ENCODE measurements at places on chromosomes 12 and 14.

DNA sequence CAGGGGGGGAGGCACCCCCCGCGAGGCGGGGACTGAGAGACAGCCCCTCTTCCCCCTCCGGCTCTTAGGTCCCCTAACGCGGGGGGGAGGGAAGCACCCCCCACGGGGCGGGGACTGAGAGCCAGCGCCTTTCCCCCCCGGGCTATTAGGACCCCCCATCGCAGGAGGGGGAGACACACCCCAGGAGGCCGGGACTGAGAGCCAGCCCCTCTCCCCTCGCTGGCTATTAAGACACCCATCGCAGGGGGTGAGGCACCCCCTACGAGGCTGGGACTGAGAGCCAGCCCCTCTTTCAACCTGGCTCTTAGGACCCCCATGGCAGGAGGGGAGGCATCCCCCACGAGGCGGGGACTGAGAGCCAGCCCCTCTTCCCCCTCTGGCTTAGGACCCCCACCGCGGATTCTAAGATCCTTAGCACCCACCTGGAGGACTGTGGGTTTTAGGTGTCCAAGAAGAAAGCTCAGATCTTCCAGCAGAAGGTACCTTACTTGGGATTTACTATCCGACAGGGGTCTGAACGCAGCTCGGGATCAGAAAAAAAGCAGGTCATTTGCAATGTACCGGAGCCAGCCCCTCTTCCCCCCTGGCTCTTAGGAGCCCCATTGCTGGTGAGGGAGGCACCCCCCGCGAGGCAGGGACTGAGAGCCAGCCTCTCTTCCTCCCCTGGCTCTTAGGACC is 197.8 kb upstream of the PZP start:
- no peak for DNase-seq

GRCh38 chr12:68452078-68452715 is 120.0 kb upstream of the MDM1 start:
- no peak for DNase-seq

- no peak for DNase-seq
These were observed 57.7 kb downstream of the HMGA2 start for GRCh38 chr12:65881965-65882413.

- DNase-seq: no peak
These were observed 903 bp downstream of the PARPBP start for GRCh38 chr12:102120886-102121285.

DNA sequence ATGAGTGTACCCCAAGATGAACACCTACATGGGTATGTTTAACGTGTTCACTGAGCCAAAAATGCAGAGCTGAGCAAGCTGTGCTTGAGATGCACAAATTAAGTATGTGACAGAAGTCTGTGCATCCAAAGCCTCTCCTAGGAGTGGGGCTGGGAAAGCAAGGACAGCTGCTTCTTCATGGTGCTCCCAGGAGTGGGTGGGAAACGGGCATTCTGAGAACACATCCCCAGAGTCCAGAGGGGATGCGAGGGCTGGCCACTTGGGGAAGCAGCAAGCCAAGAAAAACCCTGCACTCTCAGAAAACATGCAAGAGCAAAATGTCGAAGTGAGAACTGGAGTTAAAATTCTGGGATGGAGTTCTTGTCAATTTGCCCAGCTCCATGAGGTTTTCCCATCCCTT is 414.3 kb downstream of the BCAT1 start:
- no peak for DNase-seq

DNA sequence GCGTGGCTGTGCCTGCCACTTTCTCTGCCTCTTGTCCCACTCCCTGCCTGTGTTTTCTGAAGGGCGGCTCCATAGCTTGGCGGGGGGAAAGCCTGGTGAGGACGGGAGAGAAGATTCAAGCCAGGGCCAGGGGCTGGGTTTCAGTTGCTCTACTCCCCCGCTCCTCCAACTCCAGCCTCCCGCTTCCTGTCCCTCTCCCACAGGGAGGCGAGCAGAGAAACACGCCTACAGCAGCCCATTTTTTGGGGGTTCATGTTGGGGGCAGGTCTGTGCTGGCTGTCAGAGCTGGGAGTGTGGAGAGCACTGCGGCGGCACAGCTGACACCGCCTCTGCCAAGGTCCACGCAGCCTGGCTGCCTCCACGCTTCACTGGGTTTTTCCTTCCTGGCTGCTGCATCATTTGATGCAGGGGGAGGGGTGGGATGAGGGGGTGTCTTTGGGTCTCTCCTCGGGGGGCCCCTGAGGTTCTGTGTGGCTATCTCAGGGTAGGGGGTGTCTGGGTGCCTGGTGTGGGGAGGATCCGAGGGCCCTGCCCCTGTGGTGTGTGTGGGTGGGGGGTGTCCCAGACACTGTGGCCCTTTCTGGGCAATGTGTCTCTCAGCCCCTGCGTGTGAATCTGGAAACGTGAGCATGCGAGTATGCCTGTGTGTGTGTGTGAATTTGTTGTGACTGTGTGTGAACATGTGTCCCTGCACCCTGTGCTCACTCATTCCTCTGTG is 10.7 kb upstream of the KRT80 start:
- no peak for DNase-seq

DNA sequence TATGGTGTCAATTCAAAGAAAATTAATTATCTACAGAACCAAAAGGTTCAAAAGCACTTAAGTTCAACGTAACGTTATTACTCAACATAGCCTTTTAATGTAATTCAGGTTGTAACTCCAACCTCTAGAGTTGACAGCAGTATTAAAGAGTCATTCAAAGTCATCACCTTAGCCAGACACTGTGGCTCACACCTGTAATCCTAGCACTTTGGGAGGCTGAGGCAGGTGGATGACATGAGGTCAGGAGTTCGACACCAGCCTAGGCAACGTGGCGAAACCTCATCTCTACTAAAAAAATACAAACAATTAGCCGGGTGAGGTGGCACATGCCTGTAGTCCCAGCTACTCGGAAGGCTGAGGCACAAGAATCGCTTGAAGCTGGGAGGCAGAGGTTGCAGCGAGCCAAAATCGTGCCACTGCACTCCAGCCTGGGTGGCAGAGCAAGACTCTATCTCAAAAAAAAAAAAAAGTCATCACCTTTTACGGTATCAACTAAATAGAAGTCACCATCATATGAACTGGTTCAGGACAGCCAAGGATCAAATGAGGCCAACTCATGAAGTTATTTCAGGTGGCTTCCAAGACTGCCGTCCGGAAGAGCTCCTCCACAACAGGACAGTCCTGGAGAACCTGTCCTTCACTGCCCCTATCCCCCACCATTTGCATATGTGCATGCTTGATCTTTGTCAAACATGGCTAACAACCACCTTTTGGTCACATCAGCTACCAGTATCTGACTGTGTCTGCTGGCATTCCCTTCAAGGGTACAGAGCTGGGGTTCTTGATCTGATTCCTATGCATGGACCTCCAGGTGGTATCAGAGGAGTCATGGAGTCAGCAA is 4.2 kb downstream of the PPTC7 start:
- DNase-seq: no peak

GRCh38 chr14:58275527-58276190 is 22.7 kb upstream of the ARID4A start:
- DNase-seq: no peak

DNA sequence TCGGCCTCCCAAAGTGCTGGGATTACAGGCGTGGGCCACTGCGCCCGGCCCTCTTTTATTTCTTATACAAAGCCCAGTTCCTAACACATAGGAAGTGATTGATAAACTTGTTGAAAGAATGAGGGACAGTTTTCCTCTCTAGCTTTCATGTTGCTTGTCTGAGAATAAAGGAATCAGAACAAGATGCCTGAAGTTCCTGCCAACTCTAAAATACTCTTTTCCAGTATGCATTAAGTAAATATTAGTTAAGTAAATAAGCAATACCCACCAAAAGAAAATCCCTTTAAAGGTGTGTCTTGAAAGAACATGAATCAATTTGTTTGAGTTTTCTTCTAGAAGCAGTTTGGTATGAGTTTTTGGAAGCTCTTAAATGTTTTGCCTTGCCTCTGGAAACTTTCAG is 24.4 kb upstream of the CD27 start:
- DNase-seq: no peak

GRCh38 chr12:99450036-99450630 is 197.4 kb upstream of the GARIN6 start:
- no peak for DNase-seq

GRCh38 chr12:55974308-55974730 is 441 bp downstream of the RAB5B start:
- no peak for DNase-seq

DNA sequence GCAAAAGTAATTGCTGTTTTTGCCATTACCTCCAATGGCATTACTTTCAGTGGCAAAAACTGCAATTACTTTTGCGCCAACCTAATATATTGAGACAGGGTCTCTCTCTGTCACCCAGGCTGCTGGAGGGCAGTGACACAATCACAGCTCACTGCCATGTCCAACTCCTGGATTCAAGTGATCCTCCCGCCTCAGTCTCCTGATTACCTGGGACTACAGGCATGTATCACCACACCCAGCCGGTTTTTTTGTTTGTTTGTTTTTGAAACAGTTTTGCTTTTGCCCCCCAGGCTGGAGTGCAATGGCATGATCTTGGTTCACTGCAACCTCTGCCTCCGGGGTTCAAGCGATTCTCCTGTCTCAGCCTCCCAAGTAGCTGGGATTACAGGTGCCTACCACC is 15.7 kb upstream of the KDM2B start:
- DNase-seq: no peak

DNA sequence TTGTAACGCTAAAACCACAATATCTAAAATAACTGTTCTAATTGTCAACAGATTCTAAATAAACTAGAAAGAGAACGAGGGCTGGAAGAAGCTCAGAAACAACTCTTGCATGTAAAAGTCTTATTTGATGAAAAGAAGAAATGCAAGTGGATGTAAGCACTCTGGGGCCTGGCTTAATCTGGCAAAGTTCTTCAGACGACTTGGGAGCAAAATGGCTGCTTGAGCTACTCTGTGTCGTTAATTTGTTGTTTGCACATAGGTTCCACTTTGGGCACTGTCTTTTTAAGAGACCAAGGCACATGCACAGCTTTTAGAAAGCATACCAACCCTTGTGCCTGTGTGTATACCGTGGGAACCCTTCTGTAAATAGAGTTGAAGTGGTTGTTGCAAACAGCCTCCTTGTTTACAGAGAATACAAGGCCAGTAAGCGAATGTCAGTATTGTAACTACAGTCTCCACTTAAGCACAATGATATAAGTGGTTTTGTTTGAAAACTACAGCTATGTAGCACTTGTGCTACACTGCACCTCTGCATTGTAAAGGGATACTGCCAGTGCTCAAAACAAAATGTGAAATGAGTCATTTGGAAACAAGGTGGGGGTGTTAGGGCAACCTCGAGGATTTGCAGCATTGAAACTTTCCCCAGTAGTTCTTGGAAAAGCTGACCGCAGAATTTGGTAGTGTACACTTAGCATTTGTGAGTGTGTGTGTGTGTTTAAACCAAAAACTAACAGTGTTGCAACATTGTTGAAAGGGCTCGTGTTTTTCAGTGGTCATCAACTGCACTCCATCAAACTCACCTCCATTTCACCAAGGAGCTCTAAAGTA is 154.3 kb downstream of the CEP83 start:
- no peak for DNase-seq
